Mucosa of gallbladder (tissue), 1 donor: ENCODE measurements at places on chromosomes 16 and 17. TPM values are rescaled to one million over a fixed set of nuclear protein-coding genes. Genes with fewer than 3 reads are reported as not detected.

LPO gene
- not detected for total RNA-seq

GRCh38 chr17:40075201-40075941, 12.6 kb downstream of the THRA start:
- DNase-seq, result peak; percentile 77

CACNG4 gene
- total RNA-seq, result not detected

- DNase-seq, result no peak
Observed at GRCh38 chr17:56756536-56756935, 77.2 kb downstream of the C17orf67 start.
